ENCODE measurements at places on chromosomes 3 and 15.

DNA sequence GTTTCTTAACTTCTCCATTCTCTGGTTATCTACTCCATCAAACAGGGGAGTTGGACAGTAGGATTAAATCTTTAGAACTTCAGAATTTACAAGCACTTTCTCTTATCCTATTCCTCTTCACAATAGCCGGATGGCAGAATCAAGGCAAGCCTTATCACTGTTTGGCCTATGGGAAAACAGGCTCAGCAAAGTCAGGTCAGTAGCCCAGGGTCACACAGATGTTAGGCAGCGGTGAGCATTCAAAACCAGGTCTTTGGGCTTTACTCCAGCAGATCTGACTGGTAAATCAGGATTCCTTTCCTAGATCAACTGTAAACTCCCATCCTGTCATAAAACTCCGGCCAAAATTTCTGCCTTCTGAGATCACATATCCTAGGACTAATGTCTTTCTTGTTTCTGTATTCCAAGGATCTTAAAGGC is 258.4 kb downstream of the OPA1 start:
- no peak for ATAC-seq

DNA sequence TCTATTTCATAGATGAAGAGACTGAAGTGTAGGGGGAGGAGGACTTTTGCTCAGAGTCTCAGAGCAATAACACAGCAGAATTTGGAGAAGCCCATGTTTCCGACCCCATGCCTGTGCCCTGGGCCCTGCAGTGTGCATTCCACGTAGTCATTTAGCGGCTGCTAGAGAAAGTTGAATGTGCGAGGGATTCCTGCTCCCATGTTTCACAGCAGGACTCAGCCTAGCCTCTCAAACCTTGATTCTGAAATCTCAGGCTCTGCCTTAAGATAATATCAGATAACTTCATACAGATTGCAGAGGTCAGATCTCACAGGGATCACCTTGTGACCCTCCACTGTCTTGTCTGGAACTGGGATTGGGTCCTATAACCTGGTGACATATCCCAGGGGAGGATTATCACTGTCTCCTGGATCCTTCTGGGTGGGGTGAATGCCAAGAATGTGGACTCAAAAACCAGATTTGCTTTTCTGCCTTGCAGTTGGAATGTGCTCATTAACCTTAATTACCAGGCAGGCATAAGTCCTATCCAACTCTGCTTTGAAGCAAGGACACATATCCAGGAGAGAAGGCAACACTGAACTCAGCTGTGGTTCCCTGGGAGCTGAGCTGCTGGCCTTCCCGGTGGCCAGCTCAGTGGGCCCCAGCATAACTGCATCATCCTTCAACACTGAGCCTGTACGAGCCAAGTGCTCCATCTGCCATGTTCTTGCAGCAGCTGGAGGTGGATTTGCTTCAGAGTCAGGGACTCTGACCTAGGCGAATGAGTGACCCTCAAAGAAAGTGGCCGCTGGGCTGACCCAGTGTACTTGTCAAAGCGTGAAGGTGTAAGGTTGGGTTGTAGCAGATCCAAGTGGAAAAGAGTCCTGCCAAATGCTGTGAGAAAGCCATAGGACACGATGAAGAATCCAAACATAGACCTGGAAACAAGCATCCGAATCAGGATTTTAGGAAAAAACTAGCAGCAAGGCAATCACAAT is 43.0 kb downstream of the CTXND1 start:
- no peak for ATAC-seq

DNA sequence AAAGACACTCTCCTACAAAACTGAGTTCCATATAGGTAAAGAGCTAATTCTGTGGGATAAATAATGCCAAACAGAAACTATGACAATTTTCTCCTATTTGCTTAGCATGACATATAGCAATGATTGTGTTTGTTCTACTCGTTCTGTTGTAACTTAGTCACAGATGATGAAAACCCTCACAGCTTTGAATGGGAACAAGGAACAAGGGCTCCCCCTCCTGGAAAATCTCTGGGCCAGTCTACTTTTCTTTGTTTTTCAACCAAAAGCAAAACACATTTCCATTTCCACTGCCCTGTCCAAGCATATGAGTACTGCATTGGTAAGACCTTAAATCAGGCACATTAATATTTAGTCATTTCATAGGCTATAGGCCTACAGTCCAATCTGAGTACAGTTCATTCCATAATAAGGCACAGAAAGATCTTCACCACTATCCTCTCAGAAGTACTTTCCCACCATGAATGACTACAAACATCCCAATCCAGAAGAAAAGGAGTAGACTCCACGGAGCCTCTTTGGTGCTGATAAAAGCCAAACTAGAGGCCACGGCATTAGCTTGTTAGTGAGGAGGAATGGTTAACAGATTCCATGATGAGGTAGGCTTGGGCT is 67.1 kb downstream of the ATP8B4 start:
- peak; percentile 37 for ATAC-seq

DNA sequence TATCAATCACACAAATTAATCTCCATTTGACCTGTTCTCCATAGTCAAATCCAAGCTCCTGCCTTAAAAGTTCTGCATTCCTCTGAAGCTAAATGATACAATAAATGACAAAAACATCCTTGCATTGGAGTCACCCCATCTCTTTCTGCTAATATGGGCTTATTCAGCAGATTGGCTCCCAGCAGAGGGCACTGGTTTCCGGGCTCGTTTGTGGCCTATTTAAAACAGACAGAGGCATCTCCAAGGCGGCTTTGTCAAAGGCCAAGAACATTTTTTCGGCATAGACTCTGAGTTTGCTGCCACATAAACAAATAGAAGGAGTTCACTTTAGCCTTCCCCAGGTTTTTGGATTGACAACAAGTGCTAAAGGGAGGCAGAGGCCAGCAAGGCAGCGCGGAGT is 204.4 kb upstream of the RASGRP1 start:
- no peak for ATAC-seq

DNA sequence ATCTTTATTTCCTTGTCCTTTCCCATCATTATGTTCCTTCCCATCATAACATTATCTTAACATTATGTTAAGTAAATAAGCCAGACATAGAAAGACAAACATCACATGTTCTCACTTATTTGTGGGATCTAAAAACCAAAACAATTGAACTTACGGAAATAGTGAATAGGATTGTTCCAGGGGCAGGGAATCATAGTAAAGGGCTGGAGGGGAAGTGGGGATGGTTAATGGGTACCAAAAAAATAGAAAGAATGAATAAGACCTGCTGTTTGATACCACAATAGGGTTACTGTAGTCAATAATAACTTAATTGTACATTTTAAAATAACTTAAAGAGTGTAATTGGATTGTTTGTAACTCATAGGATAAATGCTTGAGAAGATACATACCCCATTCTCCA is 36.7 kb upstream of the MBNL1 start:
- ATAC-seq, result no peak

DNA sequence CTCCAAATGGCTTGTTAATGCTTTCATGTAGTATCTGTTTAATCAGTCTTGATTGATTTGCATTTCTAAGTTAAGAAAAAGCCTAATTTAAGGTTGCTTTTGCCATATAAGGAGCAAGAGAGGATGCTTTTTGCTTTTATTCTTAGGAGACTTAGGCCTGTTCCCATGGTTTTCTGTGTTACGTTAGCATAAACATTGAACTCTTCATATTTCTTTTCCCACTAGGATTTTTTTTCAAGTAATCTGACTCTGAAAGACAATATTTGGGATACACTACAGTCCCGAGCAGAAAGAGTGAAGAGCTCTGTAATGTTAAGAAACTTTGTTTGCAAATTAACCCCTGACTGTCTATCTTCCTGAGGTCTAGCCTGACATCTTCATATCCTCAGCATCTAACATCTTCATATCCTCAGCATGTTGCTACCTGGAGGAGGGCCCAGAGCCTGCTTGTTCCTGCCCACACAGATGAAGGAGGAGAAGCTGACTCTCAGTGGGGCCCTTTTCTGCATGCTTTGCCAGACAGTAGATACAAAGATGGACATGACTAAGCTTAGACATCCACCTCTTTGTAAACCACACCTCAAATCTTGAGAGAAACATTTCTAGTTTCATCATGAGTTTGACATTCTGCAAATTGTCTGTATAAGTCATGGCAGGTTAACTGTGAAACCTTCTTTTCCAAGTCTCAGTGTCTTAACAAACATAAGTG is 86.2 kb upstream of the COL6A5 start:
- ATAC-seq, result peak; percentile 53

- ATAC-seq, result no peak
Observed at GRCh38 chr3:113269661-113270060, 58.3 kb downstream of the BOC start.

Measured in activated T-helper 17 cell treated with anti-CD3 and anti-CD28 coated beads, Interleukin-2, amount 50 U/mL, for 72 hours (primary cell).